T follicular helper cell (primary cell): ENCODE measurements at places on chromosomes 7 and 10.

DNA sequence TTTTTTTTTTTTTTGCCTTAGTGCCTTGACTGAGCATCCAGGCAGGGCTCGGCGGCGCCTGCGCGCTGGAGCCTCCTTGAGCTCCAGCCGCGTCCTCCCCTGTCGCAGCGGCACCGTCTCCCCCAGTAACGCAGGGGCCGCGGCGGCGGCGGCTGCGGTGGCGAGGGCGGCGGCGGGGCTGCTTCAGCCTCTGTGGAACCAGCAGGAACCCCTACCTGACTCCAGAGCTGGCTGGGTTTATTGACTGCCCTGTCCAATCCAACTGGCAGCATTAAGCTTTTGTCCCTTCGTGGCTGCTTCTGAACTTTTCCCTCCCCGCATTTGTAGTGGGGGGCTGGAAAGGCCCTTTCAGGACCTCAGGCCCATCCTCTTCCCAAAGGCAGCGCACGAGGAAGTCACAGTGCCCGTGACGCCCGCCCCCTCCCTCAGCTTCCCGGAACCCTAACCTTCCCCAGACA is at the start of gene GPR85:
Gene GPR85 (minus strand): TSS at position 397 of the 458 bp plus-strand sequence. CDS start 2,106 bp downstream, outside the sequence.
- DNase-seq = peak; percentile 15

GRCh38 chr10:86357676-86358075 is 8.9 kb downstream of the GRID1 start:
- no peak for DNase-seq

DNA sequence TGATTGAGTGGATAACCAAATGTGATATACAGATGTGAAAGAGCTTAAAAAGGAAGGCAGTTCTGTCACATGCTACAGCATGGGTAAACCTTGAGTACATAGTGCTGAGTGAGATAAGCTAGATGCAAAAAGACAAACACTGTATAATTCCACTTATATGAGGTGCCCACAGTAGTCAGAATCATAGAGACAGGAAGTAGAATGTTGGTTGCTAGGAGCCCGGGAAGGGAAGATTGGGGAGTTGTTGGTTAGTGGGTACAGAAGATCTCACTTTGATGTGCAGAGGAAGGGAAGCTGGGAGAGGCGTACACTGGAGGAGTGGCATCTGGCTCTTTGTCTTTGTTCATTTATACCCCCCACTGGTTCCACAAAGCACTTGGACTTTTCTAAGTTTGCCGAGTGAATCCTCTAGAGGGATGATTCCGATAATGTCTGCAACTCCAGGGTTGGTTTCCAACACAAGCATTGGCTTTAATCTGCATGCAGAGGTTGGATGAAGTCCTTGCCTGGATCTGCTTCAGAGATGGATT is 39.5 kb downstream of the TSPAN14 start:
- DNase-seq = no peak

DNA sequence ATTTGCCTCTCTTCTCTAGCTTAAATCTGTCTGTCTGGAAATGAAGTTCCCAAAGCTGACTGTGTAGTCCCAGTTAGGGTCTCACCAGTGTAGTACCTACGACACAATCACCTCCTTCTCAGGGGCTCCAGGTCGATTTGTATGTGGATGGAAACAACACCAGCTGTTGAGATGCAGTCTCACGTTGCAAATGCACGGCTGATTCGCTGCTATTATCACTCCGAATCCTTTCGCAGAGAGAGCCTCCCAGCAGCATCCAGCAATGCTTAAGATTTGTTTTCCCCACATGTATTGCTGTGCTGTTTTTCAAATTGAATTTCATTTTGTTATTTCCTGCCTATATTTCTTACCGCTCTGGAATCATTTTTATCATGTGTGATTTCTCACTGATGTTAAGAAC is 16.3 kb downstream of the VSTM4 start:
- no peak for DNase-seq

- DNase-seq = no peak
Observed at GRCh38 chr7:40965016-40965415, 737.9 kb downstream of the INHBA start.

GRCh38 chr7:116227678-116228239 is 17.4 kb downstream of the TES start:
- no peak for DNase-seq

DNA sequence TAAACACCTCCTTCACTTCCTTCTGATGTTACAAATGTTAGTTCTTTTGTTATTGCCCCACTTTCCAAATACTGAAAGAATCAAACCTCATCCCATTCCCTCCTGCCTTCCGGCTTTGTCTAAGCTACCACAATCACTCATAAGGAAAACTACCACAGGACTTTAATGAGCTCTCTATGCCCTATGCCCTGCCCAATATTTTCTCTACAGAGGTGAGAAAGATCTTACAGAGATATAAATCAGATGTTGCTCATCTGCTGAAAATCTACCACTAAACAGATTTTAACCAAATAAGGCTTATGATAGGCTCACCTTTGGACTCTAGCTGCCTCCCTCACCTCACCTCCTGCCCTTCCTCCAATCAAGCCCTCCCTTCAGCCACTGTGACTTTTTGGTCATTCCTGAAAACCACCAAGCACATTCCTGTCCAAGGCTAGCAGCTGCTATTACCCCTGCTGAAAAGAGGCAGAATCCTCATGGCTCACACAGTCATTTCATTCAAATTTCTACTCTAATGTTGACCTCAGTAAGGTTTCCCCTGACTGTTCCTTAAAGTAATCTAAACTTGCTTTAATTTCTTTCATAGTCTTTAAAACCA is 7.7 kb downstream of the ZNF33B start:
- DNase-seq = no peak

- no peak for DNase-seq
Observed at GRCh38 chr10:67837541-67838314, at the start of gene DNAJC12. Gene DNAJC12, minus strand, starts transcription at chr10:67838188. Its CDS starts 177 bp downstream, at chr10:67838011.

GRCh38 chr7:49980465-49980864 is 112.6 kb downstream of the ZPBP start:
- no peak for DNase-seq

DNA sequence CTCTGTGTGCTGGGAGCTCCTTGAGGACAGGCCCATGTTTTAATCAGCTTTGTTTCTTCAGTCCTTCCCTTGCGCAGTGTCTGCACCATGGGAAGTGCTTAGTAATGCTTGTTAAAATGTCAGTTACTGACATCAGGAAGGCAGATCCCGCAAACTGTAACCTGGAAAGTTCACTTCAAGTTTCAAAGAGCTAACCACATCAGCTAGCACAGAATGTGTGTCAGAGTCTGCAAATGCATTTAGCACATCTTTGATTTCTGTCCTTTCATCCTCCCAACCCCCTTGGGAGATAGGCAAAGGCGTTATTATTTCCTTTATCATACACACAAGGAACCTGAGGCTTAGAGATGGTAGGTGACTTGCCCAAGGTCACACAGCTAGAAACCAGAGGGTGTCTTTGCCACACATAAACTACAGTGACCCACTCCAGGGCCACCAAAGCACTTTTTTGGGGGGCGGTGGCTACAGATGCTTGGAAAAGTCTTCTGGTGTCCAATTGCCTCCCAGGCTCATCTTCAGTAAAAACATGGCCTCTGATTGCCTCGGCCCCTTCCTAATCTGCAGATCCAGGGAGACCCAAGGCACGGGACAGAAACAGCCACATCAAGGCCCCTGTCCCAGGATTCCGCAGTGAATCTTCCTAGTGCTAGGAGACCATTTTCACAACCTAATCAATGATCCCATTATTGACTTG is 116.2 kb upstream of the GPR26 start:
- DNase-seq = no peak

DNA sequence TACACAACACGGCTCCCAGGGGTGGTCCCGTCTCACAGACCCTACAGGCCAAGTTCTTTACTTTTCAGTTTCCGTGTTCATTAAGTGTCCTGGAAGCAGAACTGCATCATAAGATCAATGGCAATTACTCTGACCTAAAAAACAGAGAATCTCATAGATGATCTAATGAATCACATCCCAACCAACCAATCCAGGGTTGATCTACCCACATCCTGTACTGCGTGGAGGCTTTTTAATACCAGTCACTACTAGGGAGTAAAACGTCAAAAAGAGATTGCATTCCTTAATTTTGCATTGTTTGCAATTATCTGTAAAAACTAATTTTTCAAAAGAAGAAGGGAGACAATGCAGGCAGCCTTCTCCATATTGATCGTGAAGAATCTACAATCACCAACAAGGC is 72.6 kb downstream of the PARD3 start:
- DNase-seq = no peak

DNA sequence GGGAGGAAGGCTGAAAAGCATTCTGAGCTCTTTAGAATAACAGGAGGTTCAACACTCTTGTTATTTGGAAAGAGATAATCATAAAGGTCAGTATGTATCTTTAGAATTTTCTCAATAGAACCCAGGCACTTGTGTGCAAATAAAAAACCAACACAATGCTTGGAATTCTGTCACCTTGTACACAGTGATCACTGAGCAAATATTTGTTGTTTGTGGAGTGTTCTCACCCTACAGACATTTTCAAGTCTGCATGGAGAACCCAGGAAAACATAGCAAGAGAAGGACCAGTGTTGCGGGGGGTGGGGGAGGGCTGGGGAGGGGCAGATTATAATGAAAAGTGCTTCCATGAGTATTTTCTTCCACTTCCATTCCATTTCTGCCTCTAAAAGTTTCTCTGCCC is 87.4 kb downstream of the FAM107B start:
- no peak for DNase-seq

- DNase-seq = no peak
Observed at GRCh38 chr7:149885191-149886017, 11.6 kb downstream of the ATP6V0E2 start.

DNA sequence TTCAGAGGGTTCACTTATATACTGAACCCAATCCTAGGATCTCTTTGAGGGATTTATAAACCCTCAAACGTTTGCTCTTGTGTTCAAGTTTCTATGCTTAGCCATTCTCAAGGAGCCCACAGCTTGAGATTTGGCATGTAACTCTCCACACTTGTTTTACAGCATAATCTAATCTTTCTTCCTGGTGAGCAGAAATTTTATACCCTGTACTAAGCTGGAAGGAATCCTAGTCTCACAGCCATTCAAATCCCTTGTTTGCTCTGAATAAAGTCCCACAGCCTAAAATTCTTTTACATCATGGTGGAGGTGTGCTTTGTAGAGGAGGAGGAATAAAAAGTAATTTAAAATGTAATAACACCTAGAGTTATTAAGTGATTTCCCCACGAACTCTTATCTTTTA is 5.3 kb upstream of the AGR2 start:
- DNase-seq = no peak

DNA sequence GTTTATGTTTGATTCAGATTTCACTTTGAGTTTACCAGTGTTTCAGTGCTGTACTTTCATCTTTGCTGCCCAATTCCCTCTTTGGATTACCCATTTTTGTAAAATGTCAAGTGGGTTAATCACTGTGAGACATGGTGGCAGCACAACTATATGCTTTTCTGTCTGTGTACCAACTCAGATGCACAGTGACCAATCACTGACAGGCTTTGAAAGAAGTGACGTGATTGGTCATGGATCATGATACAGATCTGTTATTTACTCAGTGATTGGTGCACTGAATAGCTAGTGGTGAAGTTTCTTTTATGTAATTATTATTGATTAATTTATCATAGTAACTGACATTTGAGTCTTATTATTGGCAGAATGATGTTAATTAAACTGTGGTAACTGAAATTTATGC is 126.9 kb downstream of the SDK1 start:
- no peak for DNase-seq

DNA sequence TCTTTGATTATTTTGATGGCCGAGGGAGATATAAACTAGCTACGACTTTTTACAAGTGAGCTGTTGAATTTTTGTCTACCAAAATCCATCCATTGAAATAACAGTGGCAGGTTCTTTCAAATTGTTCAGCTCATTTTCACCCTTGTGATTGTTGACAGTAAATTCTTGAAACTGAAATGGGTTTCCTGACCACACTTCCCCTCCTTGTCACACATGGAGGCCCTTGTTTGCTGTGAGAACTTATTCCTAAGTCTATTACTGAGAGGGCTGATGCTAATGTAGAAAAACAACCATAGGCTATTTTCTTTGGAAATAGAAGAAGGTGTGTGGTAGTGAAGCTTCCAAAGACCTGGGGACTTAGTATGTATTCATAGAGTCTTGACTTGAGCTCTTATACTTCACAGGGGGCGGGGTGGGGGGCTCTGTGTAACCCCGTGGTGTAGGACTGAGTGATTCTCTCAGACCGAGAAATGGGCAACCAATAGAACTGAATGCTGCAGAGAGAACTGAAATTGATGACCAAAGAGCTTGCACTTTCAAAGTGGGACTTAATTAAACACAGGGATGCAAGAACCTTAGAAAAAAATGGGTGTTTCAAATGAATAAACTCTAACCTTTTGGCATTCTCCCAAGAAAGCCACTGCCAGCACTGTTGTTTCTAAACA is 718.9 kb downstream of the CCSER2 start:
- DNase-seq = no peak

- no peak for DNase-seq
Observed at GRCh38 chr10:70512149-70512639, 33.6 kb downstream of the PALD1 start.

DNA sequence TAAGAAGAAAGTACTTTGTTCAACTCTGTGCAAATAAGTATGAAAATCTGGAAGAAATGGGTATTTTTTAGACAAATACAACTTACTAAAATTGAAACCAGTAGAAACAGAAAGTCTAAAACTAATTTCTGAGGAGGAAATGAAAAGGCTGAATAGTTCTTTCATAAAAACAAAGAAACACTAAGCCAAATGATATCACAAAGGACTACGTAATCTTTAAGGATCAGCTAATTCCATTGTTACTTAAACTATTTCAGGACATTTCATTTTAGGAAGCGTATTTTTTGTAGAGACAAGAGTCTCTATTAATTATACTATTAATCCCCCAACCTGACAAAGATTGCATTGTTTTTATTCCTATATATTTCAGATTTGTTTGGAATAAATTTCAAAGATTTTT is 11.2 kb upstream of the CCSER2 start:
- DNase-seq = no peak

DNA sequence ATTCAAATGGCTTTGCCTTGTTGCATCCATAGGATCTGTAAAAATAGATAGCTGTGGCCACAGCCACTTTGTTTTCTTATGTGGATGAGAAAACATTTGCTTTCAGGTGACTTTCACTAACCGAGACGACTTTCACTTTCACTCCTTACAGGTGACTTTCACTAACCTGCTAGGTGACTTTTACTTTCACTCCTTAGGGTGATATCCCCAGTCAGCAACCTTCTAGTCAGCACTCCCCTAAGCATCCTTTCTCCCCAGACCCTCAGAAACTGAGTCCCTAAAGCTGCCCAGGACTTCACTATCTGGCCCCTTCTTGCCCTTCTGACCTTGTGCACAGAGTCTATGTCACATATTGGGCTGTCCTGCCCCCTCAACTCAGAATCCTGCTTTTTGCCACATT is 177.5 kb downstream of the RELN start:
- DNase-seq = no peak

- DNase-seq = no peak
Observed at GRCh38 chr10:23191764-23192711, at the start of gene PTF1A. Gene PTF1A, plus strand, starts transcription at chr10:23192312. Its CDS starts 219 bp downstream, at chr10:23192531.

GRCh38 chr7:80660939-80661338 is 22.5 kb downstream of the CD36 start:
- DNase-seq = no peak

- no peak for DNase-seq
Observed at GRCh38 chr10:123570051-123570897, 95.9 kb upstream of the GPR26 start.

GRCh38 chr10:126059076-126059826 is 162.9 kb downstream of the FANK1 start:
- no peak for DNase-seq

- DNase-seq = no peak
Observed at GRCh38 chr10:126108693-126109092, 212.3 kb downstream of the FANK1 start.

GRCh38 chr7:101987494-101987893 is 170.1 kb downstream of the CUX1 start:
- DNase-seq = no peak
